CD8-positive, alpha-beta memory T cell (primary cell): ENCODE measurements at places on chromosomes 1 and 21. TPM values are rescaled to one million over a fixed set of nuclear protein-coding genes. Genes with fewer than 3 reads are reported as not detected.

GRCh38 chr1:5620997-5621396, 371.2 kb downstream of the NPHP4 start:
- no peak for DNase-seq

DNA sequence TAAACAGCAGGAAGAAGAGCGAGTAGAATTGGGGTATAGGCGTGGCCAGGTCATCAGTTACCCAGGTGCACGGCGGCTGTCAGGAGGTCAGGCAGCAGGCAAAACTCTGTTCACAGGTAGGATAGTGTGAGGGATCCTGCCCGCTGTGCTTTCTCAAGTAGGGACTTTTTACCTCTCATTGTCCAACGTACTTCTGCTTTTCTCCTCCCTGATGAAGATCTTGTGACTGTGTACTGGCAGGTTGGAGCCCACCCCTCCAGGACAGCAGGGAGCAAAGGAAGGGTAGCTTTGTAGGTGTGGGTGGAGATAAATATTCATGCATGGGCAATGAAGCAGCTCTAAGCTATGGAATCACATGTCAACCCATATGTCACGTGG, 373.5 kb downstream of the KIF26B start:
- no peak for DNase-seq

The RAB25 gene
- total RNA-seq: not detected

The RAD54L gene
- total RNA-seq: 50.7 TPM
